MG63 (cell line): ENCODE measurements at places on chromosomes 7 and 10.

- no peak for DNase-seq
Observed at GRCh38 chr7:141076377-141076776, 2.5 kb downstream of the TMEM178B start.

DNA sequence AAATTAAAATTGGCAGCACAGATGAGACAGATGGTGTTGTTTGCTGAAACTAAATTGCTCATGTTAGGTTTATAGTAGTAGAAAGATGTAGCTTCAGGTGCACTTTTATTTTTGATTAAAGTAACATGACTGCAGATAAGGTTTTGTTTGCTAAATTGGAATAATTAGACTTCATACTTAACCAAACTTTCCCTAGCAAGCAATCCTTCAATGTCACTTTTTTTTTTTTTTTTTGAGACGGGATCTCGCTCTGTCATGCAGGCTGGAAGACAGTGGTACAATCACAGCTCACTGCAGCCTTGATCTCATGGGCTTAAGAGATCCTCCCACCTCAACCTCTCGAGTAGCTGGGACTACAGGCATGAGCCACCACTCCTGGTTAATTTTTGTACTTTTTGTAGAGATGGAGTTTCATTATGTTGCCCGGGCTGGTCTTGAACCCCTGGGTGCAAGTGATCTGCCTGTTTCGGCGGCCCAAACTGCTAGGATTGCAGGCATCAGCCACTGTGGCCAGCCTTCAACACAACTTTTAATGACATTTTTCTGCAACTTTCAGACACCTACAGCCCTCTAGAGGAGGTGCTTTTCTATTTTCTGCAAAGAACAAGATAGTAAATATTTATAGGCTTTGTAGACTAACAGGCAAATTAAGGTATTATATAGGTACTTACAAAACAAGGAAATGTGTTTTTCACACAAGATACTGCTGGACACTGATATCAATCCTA, 84.8 kb upstream of the CCNY start:
- DNase-seq = no peak

DNA sequence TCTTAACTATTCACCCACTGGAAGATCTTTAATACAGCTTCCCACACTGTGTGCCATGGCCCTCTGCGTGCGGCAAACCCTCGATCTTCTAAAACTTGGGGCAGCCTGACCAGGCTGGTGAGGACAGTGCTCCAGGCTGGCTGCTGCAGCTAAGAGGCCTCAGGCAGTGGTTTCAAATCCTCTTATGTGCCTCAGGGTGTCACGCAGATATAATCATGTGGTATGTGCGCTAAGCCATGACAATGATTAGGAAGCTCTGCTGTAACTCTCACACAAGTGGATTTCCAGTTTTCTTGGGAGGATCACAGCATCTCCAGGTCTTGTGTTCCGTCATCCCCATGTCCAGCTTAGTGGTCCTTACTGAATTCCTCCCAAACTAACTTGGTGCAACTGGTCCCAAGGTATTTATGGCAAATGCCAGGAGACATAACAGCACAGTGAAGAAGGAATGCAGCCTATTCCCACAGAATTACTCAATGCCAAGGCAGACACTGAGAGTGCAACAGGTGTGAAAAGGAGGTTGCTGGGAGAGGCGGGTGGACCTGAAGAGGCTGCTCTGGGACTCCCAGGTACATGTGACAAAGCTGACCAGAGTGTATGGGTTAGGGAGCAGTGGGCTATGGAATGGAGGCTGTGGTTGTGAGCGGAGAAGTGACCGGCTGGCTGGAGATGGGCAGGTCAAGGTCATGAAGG, 2.3 kb downstream of the HPS1 start:
- DNase-seq = no peak

GRCh38 chr10:5314840-5315239, 49.9 kb upstream of the UCN3 start:
- no peak for DNase-seq

- DNase-seq = peak; percentile 23
Observed at GRCh38 chr10:90775351-90776028, 82.3 kb downstream of the HTR7 start.
